ENCODE measurements at places on chromosomes 4 and X. TPM values are rescaled to one million over a fixed set of nuclear protein-coding genes. Genes with fewer than 3 reads are reported as not detected.

GRCh38 chrX:22445880-22446279 is 173.2 kb downstream of the CBLL2 start:
- no peaks in the 10 kb centered on the region for H3K36me3 ChIP-seq
- no peak for DNase-seq
- no peak overlapping the region for H3K4me3 ChIP-seq
- no peaks in the 10 kb centered on the region for H3K27me3 ChIP-seq

GRCh38 chrX:31057291-31057690 is 14.6 kb downstream of the FTHL17 start:
- no peaks in the 10 kb centered on the region for H3K4me1 ChIP-seq
- H3K4me3 ChIP-seq, result no peak overlapping the region
- DNase-seq, result no peak

DNA sequence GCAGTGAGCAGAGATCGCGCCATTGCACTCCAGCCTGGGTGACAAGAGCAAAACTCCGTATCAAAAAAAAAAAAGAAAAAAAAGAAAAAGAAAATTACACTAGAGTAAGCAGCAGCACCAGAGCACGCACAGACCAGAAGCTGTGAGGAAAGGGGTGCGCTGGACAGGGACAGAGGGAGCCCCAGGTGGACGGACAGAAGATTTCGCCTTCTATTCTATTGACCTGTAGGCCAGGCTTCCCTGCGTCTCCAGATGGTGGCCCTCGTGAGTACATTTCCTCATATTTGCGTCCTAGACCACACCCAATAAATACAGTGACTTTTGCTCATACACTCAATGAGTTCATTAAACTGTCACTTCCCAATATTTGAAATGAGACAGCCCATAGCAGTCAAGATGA is 19.1 kb downstream of the MTNR1A start:
- H3K4me1 ChIP-seq, result no peaks in the 10 kb centered on the region
- H3K36me3 ChIP-seq, result no peaks in the 10 kb centered on the region
- H3K4me3 ChIP-seq, result no peak overlapping the region
- H3K27ac ChIP-seq, result no peak overlapping the region
- no peaks in the 10 kb centered on the region for H3K27me3 ChIP-seq

DNA sequence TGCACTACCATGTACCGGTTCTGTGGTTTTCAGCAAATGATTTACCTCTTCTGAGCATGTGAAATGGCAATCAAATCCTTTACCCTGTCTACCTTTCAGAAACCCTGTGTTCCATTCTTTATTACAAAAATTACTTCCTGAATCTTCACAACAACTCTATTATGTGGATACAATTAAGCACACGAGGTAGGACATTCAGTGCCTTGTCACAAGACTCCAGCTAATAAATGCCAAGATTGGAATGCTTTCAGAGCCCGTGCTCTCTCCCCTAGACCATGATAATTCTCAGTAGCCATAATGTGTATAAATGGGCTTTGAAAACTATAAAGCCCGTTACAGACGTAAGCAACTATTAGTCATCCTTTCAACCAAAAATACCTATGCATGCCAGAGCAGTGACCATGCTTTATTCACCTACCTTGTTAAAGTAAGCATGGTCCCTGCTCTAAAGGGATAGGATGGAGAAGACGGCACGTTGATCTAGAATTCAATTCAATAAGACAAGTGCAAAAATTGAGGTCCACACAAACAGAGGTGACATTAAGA is 2.4 kb downstream of the RXFP1 start:
- H3K27ac ChIP-seq, result no peak overlapping the region
- H3K4me3 ChIP-seq, result no peak overlapping the region
- no peak for DNase-seq

DNA sequence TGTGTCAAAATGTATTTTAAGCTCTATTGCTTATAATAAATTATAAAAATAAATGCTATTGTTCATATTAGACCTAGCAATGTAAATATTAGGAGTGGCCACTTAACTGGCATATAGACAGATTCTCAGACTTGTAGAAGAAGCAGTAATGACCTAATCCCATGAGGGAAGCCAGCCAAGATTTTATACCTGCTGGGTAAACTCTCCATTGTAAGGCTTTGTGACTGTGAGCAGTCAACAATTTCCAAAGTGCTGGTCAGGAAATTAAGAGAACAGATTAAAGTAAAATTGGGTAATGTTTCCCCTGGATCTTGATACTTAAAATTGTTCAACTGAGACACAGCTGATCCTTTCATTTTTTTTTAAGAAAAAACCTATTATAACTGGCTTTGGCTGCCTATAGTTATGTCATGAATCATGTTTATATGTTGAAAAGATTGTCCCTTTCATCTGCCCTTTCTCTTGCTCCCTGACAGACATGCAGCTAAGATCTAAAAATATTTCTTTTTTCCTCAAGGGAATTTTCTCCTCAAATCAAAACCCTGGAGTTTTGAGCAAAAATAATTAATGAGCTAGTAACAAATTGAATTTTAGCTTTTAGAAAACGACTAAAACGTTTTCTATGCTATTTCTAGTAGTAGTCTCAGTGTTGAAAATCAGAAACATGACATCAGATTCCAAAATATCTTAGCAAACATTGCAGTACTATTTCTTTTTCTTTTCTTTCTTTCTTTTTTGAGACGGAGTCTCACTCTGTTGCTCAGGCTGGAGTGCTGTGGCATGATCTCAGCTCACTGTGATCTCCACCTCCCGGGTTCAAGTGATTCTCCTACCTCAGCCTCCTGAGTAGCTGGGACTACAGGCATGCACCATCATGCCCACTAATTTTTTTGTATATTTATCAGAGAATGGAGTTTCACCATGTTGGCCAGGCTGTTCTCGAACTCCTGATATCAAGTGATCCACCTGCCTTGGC is 77.9 kb downstream of the ADGRL3 start:
- no peak overlapping the region for H3K4me3 ChIP-seq
- peak overlapping the region; percentile 25 for H3K27ac ChIP-seq
- no peak for DNase-seq
- H3K36me3 ChIP-seq, result no peaks in the 10 kb centered on the region

- no peaks in the 10 kb centered on the region for H3K27me3 ChIP-seq
- peaks cover 2% of the 10 kb centered on the region for H3K36me3 ChIP-seq
- DNase-seq, result peak; percentile 5
- peak overlapping the region; percentile 33 for H3K27ac ChIP-seq
Measured at GRCh38 chr4:13415068-13415785, 68.9 kb downstream of the RAB28 start.

The CCKAR gene
- not detected for total RNA-seq

GRCh38 chr4:37450911-37451310 is 206.4 kb downstream of the NWD2 start:
- peaks cover 8% of the 10 kb centered on the region for H3K4me1 ChIP-seq
- DNase-seq, result no peak
- H3K27me3 ChIP-seq, result peaks cover 77% of the 10 kb centered on the region
- H3K4me3 ChIP-seq, result no peak overlapping the region
- no peak overlapping the region for H3K27ac ChIP-seq
- no peaks in the 10 kb centered on the region for H3K36me3 ChIP-seq

The NIPAL1 gene
- total RNA-seq, result 0.33 TPM

GRCh38 chr4:140238351-140239056 is 84.5 kb upstream of the MAML3 start:
- no peaks in the 10 kb centered on the region for H3K36me3 ChIP-seq
- H3K4me1 ChIP-seq, result peaks cover 10% of the 10 kb centered on the region
- H3K4me3 ChIP-seq, result peak overlapping the region; percentile 2
- H3K27ac ChIP-seq, result peak overlapping the region; percentile 82

The SPRY1 gene
- total RNA-seq, result 33.9 TPM

The CNGA1 gene
- 0.13 TPM for total RNA-seq

The TMEM154 gene
- 1.1 TPM for total RNA-seq

- DNase-seq, result no peak
- H3K27me3 ChIP-seq, result no peaks in the 10 kb centered on the region
- H3K4me1 ChIP-seq, result no peaks in the 10 kb centered on the region
- H3K4me3 ChIP-seq, result no peak overlapping the region
- no peaks in the 10 kb centered on the region for H3K36me3 ChIP-seq
- no peak overlapping the region for H3K27ac ChIP-seq
Measured at GRCh38 chr4:17066236-17066635, 167.8 kb upstream of the LDB2 start.

GRCh38 chrX:54042609-54043021 is 1.7 kb downstream of the PHF8 start:
- peak overlapping the region; percentile 69 for H3K4me3 ChIP-seq
- H3K27ac ChIP-seq, result peak overlapping the region; percentile 95
- H3K36me3 ChIP-seq, result no peaks in the 10 kb centered on the region
- peak; percentile 28 for DNase-seq
- peaks cover 7% of the 10 kb centered on the region for H3K4me1 ChIP-seq
- H3K27me3 ChIP-seq, result no peaks in the 10 kb centered on the region

GRCh38 chrX:114611018-114611619 is 27.2 kb downstream of the HTR2C start:
- no peaks in the 10 kb centered on the region for H3K27me3 ChIP-seq
- no peaks in the 10 kb centered on the region for H3K36me3 ChIP-seq
- no peak overlapping the region for H3K4me3 ChIP-seq
- no peak overlapping the region for H3K27ac ChIP-seq

The PUDP gene
- 19.4 TPM for total RNA-seq

DNA sequence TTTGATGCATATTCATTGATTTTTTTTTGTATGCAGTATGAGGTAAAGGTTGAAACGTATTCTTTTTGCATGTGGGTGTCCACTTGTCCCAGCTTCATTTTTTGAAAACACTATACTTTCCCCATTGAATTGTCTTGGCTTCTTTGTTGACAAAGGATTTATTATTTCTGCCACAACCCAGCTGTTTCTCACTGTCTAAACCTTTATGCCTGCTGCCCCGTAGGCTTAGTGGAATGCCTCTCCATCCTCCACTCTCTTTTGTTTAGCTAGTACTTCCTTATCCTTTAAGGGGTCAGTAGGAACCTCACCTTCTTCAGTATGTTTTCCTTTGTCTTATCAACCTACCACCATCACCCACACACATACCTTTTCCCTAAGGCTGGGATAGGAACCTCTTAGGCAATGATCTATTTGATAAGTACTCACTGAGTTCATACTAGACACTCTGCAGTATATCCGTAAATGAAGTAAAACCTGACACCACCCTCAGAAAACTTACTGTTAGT is 8.5 kb downstream of the FMR1 start:
- H3K36me3 ChIP-seq, result no peaks in the 10 kb centered on the region
- no peaks in the 10 kb centered on the region for H3K27me3 ChIP-seq
- H3K27ac ChIP-seq, result no peak overlapping the region
- DNase-seq, result no peak
- H3K4me3 ChIP-seq, result no peak overlapping the region

- peaks cover 8% of the 10 kb centered on the region for H3K4me1 ChIP-seq
- DNase-seq, result no peak
- H3K27me3 ChIP-seq, result no peaks in the 10 kb centered on the region
- no peak overlapping the region for H3K4me3 ChIP-seq
- peak overlapping the region; percentile 24 for H3K27ac ChIP-seq
- no peaks in the 10 kb centered on the region for H3K36me3 ChIP-seq
Measured at GRCh38 chr4:110484767-110485166, 8.8 kb downstream of the ENPEP start.

- no peak overlapping the region for H3K4me3 ChIP-seq
- H3K27ac ChIP-seq, result no peak overlapping the region
- H3K27me3 ChIP-seq, result no peaks in the 10 kb centered on the region
- no peaks in the 10 kb centered on the region for H3K4me1 ChIP-seq
- no peaks in the 10 kb centered on the region for H3K36me3 ChIP-seq
- no peak for DNase-seq
Measured at GRCh38 chr4:128670513-128670912, 139.0 kb upstream of the JADE1 start.

GRCh38 chr4:178258603-178259002 is 816.4 kb upstream of the AGA start:
- no peaks in the 10 kb centered on the region for H3K27me3 ChIP-seq
- no peaks in the 10 kb centered on the region for H3K4me1 ChIP-seq
- no peak for DNase-seq
- no peaks in the 10 kb centered on the region for H3K36me3 ChIP-seq
- no peak overlapping the region for H3K27ac ChIP-seq
- H3K4me3 ChIP-seq, result no peak overlapping the region

DNA sequence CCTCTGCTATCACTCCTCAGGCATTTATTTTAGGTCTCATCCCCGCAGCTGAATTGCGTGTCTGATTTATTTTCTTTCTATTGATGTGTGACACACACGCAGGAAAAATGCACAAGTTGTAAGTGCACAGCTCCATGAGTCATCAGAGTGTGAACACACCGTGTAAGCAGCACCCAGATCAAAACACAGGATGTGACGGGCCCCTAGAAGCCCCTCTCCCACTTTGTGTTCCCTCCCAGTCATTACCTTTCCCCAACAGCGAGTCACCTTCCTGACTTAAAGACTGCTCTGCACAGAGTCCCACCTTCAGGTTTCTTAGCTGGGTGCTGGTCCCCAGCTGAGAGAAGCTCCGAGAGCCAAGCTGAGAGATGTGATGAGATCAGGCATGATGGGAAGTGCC is 436.7 kb downstream of the MID1IP1 start:
- no peak for DNase-seq
- no peak overlapping the region for H3K27ac ChIP-seq
- no peaks in the 10 kb centered on the region for H3K36me3 ChIP-seq
- no peak overlapping the region for H3K4me3 ChIP-seq

- no peak for DNase-seq
- no peaks in the 10 kb centered on the region for H3K36me3 ChIP-seq
- no peaks in the 10 kb centered on the region for H3K4me1 ChIP-seq
- H3K27me3 ChIP-seq, result no peaks in the 10 kb centered on the region
Measured at GRCh38 chr4:177384856-177385397, 57.3 kb downstream of the AGA start.

- H3K27ac ChIP-seq, result no peak overlapping the region
- H3K27me3 ChIP-seq, result no peaks in the 10 kb centered on the region
- no peak for DNase-seq
- H3K4me1 ChIP-seq, result no peaks in the 10 kb centered on the region
Measured at GRCh38 chr4:31022702-31023101, 302.5 kb downstream of the PCDH7 start.

The VEGFD gene
- 17.5 TPM for total RNA-seq

The DUSP21 gene
- total RNA-seq, result not detected

The TCEAL9 gene
- 21.0 TPM for total RNA-seq

The NDST3 gene
- not detected for total RNA-seq

DNA sequence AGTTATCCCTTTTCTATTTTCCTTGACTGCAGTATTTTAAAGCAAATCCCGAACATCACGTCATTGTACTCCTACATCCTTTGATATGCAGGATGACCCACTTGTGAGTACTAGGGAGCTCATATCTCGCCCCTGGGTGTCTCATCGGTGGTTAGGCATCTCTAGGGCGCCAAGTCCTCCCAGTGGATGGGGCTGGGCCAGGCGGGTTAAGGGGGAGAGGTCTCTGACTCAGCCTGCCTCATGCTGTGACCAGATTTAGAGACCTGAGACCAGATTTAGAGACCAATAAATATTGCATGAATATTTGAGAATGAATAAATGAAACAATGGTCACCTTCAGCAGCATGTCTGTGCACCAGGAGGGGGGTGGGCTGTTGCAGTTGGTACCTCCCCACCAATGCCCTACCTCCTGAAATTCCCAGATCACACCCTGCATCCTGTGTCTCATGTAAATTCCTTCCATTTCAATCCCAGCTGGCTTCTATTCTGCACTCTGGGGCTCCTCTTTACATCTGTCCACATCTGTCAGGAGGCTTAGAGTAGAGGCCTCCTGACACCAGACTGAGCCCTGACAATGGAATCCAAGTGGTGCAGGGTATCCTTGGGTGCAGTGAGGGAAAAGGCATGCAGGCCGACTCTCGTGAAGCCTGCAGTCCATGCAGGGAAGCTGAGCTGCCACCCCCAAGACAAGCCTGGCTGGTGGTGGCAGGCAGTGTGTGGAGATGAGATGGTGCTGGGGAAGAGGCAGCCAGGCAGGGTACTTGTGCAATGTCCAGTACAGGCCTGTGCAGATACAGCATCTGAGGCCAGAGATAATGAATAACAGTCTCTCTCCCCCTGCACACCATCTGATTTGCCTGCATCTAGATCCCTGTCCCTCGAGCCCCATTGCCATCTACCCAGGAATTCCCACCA is 5.2 kb downstream of the APLN start:
- H3K27ac ChIP-seq, result no peak overlapping the region
- no peak overlapping the region for H3K4me3 ChIP-seq
- no peak for DNase-seq
